Activated T-cell treated with anti-CD3 and anti-CD28 coated beads, Interleukin-2, amount 50 U/mL, for 72 hours (primary cell): ENCODE measurements at places on chromosomes 1 and 21.

GRCh38 chr1:20367116-20367585 is 76.5 kb downstream of the VWA5B1 start:
- peak; percentile 20 for DNase-seq

DNA sequence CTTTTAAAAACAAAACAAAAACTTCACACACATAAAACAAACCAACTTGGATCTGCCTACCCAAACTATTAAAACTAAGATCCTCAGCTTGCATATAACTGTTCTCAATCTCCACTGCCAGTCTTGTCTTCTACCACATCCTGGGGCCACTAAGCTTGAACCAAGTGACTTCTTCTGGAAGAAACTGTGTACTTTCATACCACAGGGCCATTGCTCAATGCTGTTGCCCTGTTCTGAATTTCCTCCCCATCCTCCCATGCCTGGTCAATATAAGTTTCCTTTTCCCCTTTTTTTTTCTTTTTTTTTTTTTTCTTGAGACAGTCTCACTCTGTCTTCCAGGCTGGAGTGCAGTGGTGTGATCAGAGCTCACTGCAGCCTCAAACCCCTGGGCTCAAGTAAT is 109.9 kb downstream of the KIAA0319L start:
- DNase-seq, result no peak

GRCh38 chr21:43619856-43620255 is 39.4 kb downstream of the HSF2BP start:
- no peak for DNase-seq

DNA sequence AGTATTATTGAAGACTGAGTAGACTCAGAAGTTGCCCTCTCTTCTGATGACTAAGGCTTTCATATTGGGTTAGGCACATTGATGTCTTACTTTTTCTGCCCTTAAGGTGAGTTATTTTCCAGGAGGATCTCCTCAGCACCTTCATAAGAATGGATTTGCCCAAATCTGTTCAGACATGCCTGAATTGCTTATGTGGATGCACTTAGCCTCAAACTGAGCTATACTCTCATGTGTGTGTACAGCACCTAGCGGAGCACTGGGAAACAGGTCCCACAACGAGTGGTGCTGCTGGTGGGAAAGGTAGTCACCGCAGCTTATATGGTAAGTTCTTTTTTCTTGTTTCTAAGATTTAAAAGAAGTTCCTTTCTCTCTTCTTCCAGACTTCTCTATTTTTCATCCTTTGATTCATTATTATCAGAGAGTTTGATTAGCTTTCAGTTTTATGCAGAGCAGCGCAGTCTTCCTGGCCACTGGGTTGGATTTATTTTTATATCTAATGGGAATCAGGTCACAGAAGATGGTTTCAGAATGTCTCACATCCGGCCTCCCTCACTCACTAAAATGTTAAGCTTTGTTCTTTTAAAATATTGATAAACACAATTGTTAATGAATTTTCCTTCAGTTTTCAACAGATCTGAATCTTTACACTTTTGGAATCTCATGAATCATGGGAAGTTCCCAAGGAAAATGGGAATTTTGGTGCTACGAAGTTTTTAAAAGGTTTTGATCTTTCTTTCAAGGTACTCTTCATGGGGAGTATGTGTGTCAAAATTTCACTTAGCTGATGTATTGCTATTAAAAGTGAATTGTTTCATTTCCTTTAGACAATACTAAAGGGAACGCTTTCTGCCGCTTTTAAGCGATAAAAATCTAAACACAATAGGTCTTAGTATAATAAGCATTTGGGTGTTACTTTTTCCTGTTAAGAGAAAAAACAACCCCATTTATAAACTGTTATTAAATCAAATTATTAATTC is 58.5 kb downstream of the EXTL2 start:
- DNase-seq, result no peak

- no peak for DNase-seq
Measured at GRCh38 chr1:2356911-2357845, 34.2 kb downstream of the MORN1 start.

GRCh38 chr1:17510138-17510537 is 29.4 kb upstream of the ARHGEF10L start:
- DNase-seq, result no peak

GRCh38 chr1:245880754-245881403 is 626.2 kb downstream of the SMYD3 start:
- no peak for DNase-seq

DNA sequence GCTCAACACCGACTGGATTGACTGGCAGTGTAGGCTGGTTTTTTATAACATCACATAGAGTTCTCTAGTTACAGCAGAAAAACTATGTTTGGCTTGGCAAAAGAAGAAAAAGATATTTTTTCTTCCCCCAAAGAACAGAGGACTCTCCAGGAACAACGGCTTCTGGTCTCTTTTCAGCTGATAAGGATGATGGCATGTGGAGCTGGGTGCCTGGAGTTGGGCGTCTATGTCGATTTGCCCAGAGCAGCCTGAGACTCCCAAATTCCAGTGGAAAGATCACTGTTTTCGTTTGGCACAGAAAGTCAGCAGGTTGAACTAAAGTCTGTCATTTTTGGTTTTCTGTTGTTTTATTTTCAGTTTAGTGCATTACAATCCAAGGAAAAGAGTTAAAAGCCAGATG is 91.1 kb downstream of the SMYD2 start:
- no peak for DNase-seq

GRCh38 chr1:235022341-235022980 is 106.2 kb downstream of the TOMM20 start:
- DNase-seq, result no peak

GRCh38 chr1:35637401-35637809 is 3.9 kb downstream of the PSMB2 start:
- DNase-seq, result no peak

DNA sequence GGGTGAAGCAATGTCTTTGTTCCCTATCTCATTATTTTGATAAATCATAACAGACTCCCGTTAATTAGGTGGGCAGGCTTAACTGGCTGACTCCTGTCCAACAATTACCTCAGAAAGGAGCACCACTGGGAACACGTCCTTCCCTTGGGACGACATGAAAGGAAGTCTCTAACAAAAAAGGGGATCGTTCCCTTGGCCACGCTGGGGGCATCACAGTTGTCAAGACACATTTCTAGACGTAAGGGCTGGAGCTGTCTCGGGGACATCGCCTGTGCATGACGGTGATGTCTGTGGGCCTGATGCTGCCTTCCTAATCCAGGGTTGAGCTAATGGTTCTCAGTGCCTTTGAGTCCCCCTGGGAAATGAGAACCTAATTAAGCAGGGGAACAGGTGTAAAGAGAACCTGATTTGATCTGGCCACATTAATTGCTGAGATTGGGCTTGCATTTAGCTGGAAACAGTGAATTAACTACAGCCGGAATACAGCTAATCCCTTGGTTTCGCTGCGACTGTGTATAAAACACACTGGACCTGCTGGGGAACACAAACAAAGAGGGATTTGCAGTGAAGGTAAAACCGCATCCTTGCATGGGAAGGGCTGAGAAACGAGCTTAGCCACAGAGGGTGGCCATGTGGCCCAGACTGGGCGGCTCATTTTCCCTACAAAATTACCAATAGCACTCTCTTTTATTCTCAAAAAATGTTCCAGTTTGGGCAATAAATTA is 111.8 kb downstream of the MRPS6 start:
- no peak for DNase-seq

- DNase-seq, result no peak
Measured at GRCh38 chr1:2234762-2235113, 6.6 kb downstream of the SKI start.

DNA sequence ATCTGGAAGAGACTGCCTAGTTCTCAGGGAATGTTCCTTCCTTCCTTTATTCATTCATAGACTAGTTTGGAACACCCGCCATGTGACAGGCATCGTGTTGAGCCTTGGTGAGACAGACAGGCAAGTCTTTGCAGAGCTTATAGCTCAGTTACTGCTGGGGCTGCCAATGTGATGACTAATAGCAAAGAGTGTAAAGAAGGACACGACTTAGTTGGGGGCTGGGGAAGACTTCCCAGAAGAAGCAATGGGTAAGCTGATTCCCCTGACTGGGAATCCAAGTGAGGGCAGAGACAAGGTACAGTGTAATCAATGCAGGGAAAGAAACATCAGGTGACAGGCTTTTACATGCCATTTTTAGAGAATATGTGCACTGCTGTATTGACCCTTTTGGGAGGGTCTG is 51.2 kb downstream of the TENT5C start:
- DNase-seq, result peak; percentile 38

DNA sequence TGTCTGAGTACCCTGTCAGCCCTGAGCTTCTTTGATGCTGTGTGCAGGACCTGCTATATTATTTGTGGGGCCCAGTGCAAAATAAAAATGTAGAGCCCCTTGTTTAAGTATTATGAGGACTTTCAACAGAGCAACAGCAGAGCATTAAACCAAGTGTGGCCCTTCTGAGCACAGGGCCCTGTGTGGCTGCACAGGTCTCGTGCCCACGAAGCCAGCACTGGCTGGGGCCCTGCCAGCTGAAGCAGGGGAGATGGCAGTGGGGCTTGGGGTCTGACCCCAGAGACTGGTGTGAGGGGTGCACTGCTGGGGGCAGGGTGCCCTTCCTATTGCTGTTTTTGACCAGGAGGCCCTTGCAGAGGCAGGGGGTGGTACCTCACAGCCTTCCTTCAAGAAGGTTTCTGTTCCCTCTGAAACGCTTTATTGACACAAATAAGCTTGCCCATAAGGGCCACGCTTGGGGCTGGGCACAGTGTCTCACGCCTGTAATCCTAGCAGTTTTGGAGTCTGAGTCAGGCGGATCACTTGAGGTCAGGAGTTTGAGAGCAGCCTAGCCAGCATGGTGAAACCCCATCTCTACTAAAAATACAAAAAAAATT is 2.2 kb upstream of the SEMA4A start:
- DNase-seq, result no peak

GRCh38 chr1:213448776-213449175 is 397.7 kb downstream of the RPS6KC1 start:
- no peak for DNase-seq

DNA sequence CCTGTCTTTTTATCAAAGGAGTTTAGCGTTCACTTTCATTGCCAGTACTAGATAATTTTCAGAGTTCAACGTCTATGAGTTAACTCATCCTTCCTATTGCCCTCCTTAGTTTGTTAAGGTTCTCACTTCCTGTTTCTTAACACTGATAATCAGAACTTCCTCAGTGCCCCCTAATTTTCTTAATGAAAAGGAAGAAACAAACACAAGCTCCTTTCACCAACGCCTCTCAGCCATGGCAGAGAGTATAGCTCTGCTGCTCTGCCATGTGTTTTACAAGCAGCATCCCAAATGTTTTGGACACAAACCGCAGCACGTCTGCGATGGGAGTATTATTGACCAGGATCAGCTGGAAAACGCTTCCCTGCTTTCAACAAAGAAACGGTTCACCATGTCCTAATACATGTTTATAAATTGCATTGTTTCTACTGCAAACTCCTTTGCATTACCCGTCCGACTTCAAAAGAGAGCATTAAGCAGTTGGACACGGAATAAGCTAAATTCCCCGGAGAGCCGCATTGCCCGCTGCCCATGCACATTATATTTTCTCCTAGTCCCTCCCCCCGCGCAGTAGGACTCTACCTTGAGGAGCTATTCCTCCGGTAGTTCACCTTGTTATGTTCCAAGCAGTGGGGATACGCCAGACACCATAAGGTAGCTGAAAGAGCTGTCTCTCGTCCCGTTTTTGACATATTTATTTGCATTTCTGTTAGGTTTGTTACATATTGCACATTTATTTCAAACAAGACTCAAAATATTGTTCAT is 561 bp downstream of the OLFM3 start:
- no peak for DNase-seq

GRCh38 chr1:177077734-177078499 is 86.6 kb downstream of the ASTN1 start:
- DNase-seq, result no peak
